ENCODE measurements at places on chromosomes 3 and 15. TPM values are rescaled to one million over a fixed set of nuclear protein-coding genes. Genes with fewer than 3 reads are reported as not detected.
A peak's percentile ranks its signal among the peaks of the same experiment; 100 is the strongest.

DNA sequence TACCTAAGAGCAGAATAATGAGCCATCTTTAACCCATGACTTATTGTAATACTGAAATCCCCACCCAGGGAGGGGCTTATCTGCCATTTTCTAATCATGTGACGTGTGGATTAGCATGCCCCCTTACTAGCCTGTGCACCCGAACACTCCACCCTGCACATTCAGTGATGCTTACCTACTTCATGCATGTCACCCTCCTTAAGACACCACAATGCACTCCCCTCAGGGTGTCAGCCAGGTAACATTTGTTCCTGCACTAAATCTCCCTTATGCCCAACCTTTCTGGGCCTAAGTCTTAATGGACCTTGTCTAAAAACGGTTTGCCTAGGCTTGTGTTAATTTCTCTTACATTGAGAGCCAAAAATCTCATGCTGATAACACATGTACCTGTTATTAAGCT, 336.6 kb downstream of the OCA2 start:
- no peak for DNase-seq

GRCh38 chr3:160773722-160774121, 17.7 kb downstream of the PPM1L start:
- DNase-seq: no peak

GRCh38 chr3:34207806-34208205, 409.4 kb downstream of the PDCD6IP start:
- DNase-seq: no peak

GRCh38 chr3:190883973-190884832, 21.7 kb upstream of the GMNC start:
- DNase-seq: peak; percentile 73

GRCh38 chr3:25856902-25857518, 67.1 kb downstream of the OXSM start:
- peak; percentile 45 for DNase-seq

DNA sequence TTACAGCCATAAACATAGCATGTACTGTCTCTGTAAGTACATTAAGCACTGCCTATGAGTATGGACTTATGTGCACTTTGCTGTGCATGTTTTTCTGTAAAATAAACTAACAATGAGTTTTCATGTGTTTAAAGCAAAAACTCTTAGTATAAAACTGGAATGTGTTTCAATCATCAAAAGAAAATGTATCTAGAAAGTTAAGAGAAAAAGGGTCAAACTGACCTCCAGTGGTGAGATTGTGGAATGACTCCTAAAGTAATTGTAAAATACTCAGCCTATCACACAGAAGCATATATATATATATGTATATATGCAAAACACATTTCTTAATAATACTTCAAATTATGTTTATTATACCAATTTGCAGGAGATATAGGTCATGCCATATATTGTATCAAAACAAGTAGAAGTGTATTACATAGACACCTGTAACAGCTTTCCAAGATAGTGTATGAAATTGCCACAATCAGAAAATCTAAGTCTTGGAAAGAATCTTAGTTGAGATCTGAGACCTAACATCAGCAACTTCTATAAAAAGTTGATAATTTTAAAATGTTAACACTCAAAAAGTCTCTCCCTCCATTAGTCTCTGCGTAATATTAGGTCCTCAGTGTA, 199.6 kb downstream of the FMN1 start:
- DNase-seq: peak; percentile 63

- DNase-seq: no peak
These were observed 473.6 kb downstream of the SI start for GRCh38 chr3:164604687-164605086.

- DNase-seq: no peak
These were observed 39.6 kb downstream of the CLDN11 start for GRCh38 chr3:170458285-170458684.

DNA sequence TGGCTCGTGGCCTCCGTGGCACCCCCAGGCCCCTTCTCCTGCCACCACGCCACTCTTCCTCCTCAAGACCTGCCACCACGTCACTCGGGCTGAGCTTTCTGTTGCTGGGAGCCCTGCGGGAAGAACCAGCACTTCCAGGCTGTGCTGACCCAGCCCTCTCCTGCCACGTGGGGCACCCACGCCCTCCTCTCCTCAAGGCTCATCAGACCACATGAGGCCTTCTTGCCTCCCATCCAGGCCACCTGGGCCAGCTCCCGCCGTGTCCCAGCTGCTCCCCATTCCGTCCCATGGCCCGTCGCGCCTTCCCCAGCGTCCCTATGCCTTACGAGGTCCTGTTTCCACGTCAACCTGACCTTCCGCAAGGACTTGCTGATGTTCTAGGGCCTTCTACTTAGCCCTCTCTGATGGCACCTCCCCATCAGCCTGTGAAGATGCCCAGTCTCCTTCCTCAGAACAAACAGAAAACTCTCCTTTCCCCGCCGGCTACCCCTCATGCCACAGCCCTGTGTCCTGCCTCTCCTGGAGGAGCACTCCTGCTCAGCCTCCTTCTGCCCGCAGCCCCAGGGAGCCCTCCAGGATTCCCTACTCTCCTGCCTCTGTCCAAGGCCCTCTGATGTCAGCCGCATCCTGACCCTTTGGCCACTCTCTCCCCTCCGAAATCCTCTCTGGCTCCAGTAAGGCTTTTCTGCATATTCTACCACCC, 71.1 kb upstream of the BLM start:
- no peak for DNase-seq

DNA sequence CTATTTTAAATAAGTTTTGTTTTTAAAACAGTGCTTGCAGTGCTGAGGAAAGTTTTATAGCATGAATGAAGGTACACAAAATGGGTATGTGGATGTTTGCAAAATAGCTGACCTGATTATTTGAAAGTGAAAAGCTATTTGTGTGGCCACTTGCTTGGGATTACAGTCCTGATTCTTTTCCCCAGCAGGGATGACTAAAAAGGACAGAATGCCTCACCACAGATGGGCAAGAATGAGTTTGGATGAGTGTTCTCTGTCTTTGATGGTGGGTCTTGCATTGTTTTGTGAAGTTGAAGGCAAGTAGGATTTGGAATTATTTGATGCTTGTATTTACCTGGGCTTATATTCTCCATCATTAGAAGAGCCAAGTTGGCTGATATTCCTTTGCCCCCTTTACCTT, 48.8 kb upstream of the MEIS2 start:
- no peak for DNase-seq

DNA sequence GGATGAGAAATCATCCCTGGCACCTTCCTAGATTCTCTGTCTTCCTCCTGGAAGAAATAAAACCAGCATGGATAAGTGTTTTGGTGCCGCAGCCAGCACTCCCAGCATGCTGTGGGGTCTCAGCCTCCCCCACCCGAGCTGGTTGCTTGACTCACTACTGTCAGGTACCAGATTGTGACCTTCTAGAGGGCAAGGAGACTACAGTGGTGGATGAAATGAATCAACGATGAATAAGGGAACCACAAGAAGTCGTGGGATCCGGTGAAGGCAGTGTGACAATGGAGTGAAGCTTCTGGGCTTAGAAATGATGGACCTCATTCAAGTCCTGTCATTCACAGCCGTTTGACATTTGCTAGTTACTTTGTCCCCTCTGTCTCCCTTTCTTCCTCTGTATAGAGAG, 50.2 kb upstream of the SLCO3A1 start:
- no peak for DNase-seq

DNA sequence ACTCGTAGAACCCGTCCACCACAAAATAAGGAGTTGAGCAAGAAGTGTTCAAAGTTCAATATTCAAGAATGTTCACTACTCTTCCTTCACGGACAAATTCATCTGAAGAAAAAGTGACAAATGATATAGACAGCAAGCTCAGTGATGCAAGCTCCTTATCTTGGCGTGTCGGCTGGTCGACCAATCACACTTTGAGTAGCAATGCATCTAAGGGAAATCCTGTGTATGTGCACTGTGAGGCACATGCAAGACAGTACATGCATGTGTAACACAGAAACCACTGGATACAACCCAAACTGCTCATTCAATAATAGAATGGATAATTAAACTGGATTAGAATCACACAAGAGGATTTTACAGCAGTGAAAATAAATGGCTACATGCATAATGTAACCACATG, 64.4 kb upstream of the CSPG5 start:
- DNase-seq: no peak

DNA sequence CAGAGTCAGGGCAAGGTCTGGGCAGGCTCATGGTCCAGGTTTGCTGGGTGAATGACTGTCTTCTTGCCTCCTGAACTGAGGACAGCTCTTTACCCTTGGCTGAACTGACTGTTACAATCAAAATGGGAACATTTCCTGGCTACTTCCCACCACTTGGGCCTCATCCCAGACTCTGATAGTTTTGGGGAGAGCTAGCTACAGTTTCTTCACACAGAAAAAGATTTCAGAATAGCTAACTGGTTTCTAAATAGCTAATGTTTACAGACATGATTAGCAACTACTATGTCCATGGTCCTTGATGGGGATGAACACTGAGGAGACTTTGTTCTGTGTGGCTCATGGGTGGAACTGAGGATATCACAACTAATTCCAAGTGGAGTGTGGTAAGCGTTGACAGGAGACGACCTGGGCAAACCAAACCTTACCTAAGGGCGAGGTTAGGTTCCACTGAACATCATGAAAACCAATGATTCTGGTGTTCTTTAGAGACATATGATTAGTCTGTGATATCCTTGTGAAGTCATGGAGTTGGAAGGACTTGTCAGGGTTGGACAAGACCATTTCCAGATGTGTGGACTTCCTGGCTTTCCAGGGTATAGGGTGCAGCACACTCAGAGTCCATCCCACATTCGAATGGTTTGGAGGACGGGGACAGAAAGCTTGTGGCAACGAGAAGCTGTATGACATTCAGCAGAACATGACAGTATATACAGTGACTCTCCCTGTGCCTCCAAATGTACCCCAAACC, 7.3 kb downstream of the ALPK3 start:
- DNase-seq: no peak

GRCh38 chr3:152200476-152201420, 68.0 kb upstream of the MBNL1 start:
- DNase-seq: no peak

DNA sequence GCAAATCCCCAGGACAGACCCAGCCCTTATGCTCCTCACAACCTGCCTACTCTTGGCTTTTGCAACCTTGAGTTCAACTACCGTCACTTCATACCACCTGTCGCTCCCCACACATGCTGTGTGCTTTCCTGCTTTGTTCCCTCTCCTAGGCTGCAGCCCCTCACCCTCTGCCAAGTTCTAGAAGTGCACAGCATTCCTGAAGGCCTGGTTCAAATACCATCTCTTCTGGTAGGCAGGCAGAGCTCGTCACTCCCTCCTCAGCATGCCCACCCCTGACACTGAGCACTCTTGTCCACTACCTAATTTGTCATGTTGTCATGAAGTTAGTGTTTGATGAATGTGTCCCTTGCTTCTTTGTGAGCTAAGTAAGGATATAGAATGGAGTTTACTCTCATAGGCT, 129.6 kb downstream of the SEMA6D start:
- DNase-seq: no peak

DNA sequence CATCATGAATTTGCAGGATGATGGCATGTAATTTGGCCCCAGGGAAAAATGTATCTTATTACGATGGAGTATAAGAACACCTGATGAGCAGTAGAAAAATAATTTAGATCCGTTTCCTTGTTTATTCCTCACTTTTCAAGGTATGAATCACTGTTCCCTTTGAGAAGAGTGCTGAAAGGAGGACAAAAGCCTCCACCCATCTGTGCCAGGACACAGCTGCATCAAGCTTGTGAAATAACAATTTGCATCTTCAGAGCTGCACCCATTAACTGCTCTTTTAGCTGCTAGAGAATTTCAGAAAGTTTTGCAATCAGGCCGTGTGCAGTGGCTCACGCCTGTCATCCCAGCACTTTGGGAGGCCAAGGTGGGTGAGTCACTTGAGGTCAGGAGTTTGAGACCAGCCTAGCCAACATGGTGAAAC, 9.6 kb downstream of the CLDND1 start:
- no peak for DNase-seq

DNA sequence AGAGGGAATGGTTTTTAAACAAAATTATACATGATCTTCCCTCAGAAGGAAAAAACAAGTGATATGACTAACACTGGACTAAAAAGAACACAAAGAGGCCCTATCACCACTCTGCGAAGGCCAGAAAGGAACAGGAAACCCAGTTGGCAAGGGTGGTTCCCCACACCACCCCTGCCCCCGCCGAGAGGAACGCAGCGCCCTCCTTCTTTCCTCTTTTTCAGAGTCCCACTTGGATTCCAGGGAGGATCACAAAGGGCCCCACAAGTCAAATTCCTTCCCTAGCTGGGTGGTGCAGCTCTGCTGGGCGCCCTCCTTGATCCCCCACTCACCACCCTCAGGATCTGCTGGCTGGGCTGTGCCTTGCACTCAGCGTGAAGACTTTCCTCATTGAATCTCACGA, 29.8 kb downstream of the PLA1A start:
- no peak for DNase-seq

- no peak for DNase-seq
These were observed 1.3 kb upstream of the CBLB start for GRCh38 chr3:105869861-105870755.

DNA sequence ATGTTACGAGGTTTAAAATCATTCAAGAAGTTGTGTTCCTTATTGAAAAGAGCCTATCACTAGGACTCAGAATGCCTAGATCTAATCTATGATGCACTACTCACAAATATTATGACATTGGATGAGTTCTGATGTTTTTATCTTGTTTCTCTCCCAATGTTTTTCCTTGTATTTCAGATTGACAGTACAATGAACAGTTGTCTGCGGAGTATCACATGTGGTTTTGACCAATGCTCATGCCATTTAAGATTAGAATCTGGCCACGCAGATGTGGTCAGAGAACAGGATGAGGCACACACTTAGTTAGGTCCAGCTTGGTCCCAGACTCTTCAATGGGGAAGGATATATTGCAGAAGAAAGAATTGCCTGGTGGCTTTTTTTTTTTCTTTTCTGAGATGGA, 25.6 kb upstream of the CCDC50 start:
- DNase-seq: no peak

GRCh38 chr3:11384074-11384473, 111.9 kb downstream of the ATG7 start:
- no peak for DNase-seq

- peak; percentile 40 for DNase-seq
These were observed 619.2 kb downstream of the DIPK2A start for GRCh38 chr3:144590854-144591253.

GRCh38 chr15:101203029-101203573, 48.7 kb downstream of the CHSY1 start:
- DNase-seq: no peak

- no peak for DNase-seq
These were observed 38.4 kb downstream of the AGTR1 start for GRCh38 chr3:148736086-148736485.

The RTP3 gene
- total RNA-seq: not detected

The ATR gene
- 20.6 TPM for total RNA-seq

The CYP19A1 gene
- not detected for total RNA-seq

The NDN gene
- not detected for total RNA-seq

The DUOXA2 gene
- total RNA-seq: not detected

The TMIE gene
- total RNA-seq: not detected

The PTPN23 gene
- total RNA-seq: 45.2 TPM

The ZCWPW2 gene
- total RNA-seq: 0.34 TPM

The KBTBD8 gene
- total RNA-seq: 2.1 TPM

The FSIP1 gene
- 1.9 TPM for total RNA-seq

The SEMA3G gene
- total RNA-seq: not detected

The GRK7 gene
- not detected for total RNA-seq

The VEPH1 gene
- 60.1 TPM for total RNA-seq
